ENCODE measurements at places on chromosomes 5 and 9. TPM values are rescaled to one million over a fixed set of nuclear protein-coding genes. Genes with fewer than 3 reads are reported as not detected.

SPATA31A3 gene
- total RNA-seq, result not detected

OR1Q1 gene
- total RNA-seq, result not detected

CENPH gene
- total RNA-seq, result 16.7 TPM

CDC20B gene
- total RNA-seq, result not detected

SVEP1 gene
- total RNA-seq, result 47.3 TPM

SPATA31D4 gene
- total RNA-seq, result not detected

RLN2 gene
- not detected for total RNA-seq

PRDM12 gene
- not detected for total RNA-seq

MELK gene
- total RNA-seq, result 23.3 TPM

GRCh38 chr5:170306381-170306831 lies 8.8 kb upstream of the LCP2 start:
- no peak overlapping the region for H3K4me3 ChIP-seq
- H3K27ac ChIP-seq, result no peak overlapping the region
- no peaks in the 10 kb centered on the region for H3K36me3 ChIP-seq
- peak; percentile 91 for DNase-seq
- H3K4me1 ChIP-seq, result peaks cover 5% of the 10 kb centered on the region

DNA sequence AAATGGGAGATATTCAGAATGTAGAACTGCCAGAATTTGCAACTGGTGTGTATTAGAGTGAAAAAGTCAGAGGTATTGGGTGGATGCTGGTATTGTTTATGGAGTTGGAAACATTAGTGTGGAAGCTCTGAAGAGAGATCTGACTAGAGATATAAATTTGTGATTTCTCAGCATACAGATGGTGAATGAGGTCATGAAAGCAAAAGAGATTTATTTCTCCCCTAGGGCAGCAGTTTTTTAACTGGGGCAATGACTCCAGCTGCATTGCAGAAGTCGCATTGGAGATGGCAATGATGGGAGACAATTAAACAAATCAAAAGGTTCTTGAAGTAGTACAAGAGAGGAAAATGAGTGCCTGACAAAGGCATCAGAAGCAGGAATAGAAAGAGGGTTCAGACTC lies 64.9 kb downstream of the CETN3 start:
- H3K27me3 ChIP-seq, result 0 out of 2 replicates have a peak, but pooled peaks cover 3% of the 10 kb centered on the region
- no peak for DNase-seq
- H3K4me1 ChIP-seq, result no peaks in the 10 kb centered on the region
- no peak overlapping the region for H3K27ac ChIP-seq
- H3K36me3 ChIP-seq, result no peaks in the 10 kb centered on the region
- no peak overlapping the region for H3K4me3 ChIP-seq

GRCh38 chr9:135083241-135083810 lies 4.1 kb upstream of the OLFM1 start:
- DNase-seq, result no peak
- H3K27me3 ChIP-seq, result peaks cover 3% of the 10 kb centered on the region
- H3K36me3 ChIP-seq, result no peaks in the 10 kb centered on the region
- no peak overlapping the region for H3K27ac ChIP-seq

GRCh38 chr5:88741964-88742363 lies 141.0 kb downstream of the MEF2C start:
- H3K27ac ChIP-seq, result no peak overlapping the region
- no peak overlapping the region for H3K4me3 ChIP-seq
- H3K27me3 ChIP-seq, result no peaks in the 10 kb centered on the region
- H3K36me3 ChIP-seq, result no peaks in the 10 kb centered on the region
- no peak for DNase-seq
- peaks cover 7% of the 10 kb centered on the region for H3K4me1 ChIP-seq

GRCh38 chr9:126428534-126429175 lies 102.0 kb downstream of the MVB12B start:
- no peak overlapping the region for H3K4me3 ChIP-seq
- H3K4me1 ChIP-seq, result no peaks in the 10 kb centered on the region
- no peak overlapping the region for H3K27ac ChIP-seq
- H3K36me3 ChIP-seq, result no peaks in the 10 kb centered on the region

- no peak overlapping the region for H3K4me3 ChIP-seq
- H3K36me3 ChIP-seq, result 0 out of 2 replicates have a peak, but pooled peaks cover 3% of the 10 kb centered on the region
- H3K27me3 ChIP-seq, result no peaks in the 10 kb centered on the region
- DNase-seq, result no peak
- no peak overlapping the region for H3K27ac ChIP-seq
Observed at GRCh38 chr5:1513326-1514026, 10.3 kb downstream of the LPCAT1 start.

- H3K27ac ChIP-seq, result peak overlapping the region; percentile 38
- no peaks in the 10 kb centered on the region for H3K36me3 ChIP-seq
- H3K4me1 ChIP-seq, result peaks cover 12% of the 10 kb centered on the region
- peak; percentile 42 for DNase-seq
Observed at GRCh38 chr9:78383130-78383529, 86.2 kb downstream of the PSAT1 start.

DNA sequence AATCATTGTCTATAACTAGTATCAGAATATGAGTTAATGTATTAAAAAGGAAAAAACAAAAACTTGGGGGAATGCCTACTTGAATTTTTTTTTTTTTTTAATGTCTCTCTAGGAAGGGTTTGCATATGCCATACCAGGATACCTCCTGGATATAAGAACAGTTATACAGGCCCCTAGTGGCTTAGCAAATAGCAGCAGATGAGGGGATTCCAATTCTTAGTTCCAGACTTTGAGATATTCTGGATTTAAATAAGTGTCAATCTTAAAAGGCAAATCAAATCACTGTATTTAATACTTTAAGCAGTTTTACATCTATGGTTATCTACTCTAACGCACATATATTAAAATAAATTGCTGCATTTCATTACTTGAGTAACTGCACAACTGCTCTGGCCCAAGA lies 1055.5 kb upstream of the DMAC1 start:
- H3K27me3 ChIP-seq, result peaks cover 33% of the 10 kb centered on the region
- H3K4me1 ChIP-seq, result no peaks in the 10 kb centered on the region
- no peak for DNase-seq
- H3K4me3 ChIP-seq, result no peak overlapping the region

DNA sequence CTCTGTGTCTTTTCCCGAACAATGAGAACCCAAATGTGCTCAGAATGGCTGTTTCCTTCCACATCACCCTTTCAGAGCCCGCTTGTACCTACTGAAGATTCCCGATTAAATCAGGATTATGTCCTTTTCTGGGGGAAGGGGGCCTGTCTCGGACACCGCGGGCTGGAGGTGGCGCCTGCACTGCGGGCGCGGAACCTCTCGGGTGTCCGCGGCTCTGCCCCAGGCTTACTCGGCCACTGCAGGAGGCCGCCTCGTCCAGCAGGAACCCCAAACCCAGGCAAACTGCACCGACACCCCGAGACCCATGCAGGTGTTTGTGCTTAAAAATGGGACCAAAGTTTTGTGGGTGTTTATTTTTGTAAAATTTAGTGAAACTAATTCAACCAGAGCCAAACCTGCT lies 8.6 kb upstream of the TMEM250 start:
- no peak overlapping the region for H3K27ac ChIP-seq
- DNase-seq, result no peak
- no peaks in the 10 kb centered on the region for H3K36me3 ChIP-seq
- H3K4me1 ChIP-seq, result no peaks in the 10 kb centered on the region
- peaks cover 52% of the 10 kb centered on the region for H3K27me3 ChIP-seq

DNA sequence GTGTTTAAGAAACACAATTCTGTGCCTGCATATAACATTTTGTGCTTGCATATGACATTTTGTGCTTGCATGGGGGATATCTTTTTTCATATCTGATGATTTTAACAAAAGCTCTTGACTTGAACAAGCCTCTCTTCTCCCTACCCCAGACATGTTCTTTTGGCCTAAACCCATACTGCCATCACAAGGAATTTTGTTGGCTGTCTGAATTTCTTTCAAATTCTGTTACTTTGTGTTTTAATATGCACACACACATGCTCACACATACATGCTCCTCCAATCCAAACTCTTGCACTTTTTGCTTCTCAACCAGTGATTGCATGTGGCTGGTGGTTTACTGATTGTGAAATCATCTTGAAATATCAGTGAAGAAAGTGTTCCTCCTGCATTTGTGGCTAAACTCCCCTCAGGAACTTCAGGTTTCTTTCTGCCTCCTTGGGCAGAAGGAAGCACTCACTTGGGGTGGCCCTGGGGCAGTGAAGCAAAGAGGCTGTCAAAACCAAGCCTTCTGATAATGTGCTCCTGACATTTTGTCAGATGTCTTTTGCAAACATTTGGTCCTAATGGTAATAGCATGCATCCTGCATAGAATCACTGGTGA lies 377.2 kb upstream of the KLF4 start:
- no peaks in the 10 kb centered on the region for H3K27me3 ChIP-seq
- no peak overlapping the region for H3K27ac ChIP-seq
- peak; percentile 44 for DNase-seq
- H3K36me3 ChIP-seq, result no peaks in the 10 kb centered on the region

DNA sequence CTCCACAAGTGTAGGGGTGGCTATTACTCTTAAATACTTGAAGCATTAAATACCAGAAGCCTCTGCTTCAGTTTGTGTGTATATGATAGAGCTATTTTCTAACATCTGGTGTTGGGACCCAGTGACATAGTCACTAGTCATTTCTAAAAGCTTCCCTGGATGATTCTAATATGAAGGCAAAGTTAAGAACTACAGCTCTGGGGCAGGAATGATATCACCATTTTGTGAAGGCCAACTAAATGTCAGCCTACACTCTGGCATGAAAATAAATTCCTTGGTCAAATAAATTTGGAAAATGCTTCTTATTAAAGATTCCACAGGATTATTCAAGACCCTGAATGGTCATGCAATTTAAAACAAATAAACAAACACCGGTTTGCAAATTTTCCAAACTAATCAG lies 197.7 kb downstream of the PLK2 start:
- H3K4me1 ChIP-seq, result peaks cover 36% of the 10 kb centered on the region
- H3K27me3 ChIP-seq, result no peaks in the 10 kb centered on the region
- no peak overlapping the region for H3K4me3 ChIP-seq
- peak overlapping the region; percentile 59 for H3K27ac ChIP-seq

DNA sequence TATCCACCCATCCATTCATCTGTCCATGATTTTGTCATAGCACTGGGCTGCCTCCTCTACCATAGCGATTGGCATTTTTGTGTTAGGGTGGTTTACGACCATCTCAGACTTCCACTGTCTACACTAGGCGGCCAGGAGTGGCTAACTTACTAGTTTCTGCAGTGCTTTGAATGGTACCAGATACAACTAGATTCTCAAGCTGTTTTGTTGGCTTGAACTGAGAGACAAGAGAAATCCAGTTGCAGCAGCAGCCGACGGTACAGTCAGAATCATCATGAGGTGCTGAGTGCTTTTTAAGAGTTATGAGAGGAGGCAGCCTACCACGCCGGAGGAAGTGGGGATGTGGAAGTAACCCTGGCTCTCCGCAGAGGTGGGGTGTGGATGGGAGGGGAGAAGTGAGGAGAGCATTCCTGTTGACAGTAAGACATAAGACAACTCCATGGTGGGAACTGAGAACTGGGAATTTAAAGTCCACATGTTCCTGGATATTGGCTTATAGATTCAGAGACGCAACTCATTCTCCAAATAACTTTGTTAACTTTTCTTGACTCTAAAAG lies 27.9 kb downstream of the COL5A1 start:
- no peak overlapping the region for H3K4me3 ChIP-seq
- no peaks in the 10 kb centered on the region for H3K36me3 ChIP-seq
- peak overlapping the region; percentile 63 for H3K27ac ChIP-seq
- no peak for DNase-seq

All from GM23248 (cell line).